ENCODE measurements at places on chromosomes 7 and 10. TPM values are rescaled to one million over a fixed set of nuclear protein-coding genes. Genes with fewer than 3 reads are reported as not detected.

Gene FOXI2
- not detected for total RNA-seq

Gene PAPOLB
- total RNA-seq = 0.15 TPM

Gene DHX32
- total RNA-seq = 18.1 TPM

Gene FZD8
- total RNA-seq = 3.0 TPM

DNA sequence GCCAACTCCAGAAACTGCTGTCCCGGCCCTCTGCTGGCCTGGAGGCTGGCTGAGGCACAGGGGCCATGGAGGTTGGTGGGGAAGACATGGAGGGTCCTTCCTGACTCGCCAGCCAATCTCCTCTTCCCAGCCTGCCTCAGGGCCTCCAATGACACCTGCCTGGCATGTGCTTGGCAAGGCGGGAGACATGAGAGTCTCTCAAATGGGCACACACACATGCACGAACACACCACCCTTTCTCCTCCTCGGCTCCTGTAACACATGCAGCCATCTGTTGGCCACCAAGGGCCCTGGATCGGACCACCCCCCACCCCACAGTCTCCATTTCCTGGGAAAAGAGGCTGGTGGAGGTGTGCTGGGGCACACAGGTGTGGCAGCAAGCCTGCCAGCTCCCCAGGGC is 56.4 kb downstream of the YKT6 start:
- no peak for DNase-seq

- no peak for DNase-seq
Observed at GRCh38 chr10:91024541-91024940, 103.7 kb upstream of the ANKRD1 start.

- no peak for DNase-seq
Observed at GRCh38 chr7:149293338-149293737, 31.3 kb downstream of the ZNF783 start.

DNA sequence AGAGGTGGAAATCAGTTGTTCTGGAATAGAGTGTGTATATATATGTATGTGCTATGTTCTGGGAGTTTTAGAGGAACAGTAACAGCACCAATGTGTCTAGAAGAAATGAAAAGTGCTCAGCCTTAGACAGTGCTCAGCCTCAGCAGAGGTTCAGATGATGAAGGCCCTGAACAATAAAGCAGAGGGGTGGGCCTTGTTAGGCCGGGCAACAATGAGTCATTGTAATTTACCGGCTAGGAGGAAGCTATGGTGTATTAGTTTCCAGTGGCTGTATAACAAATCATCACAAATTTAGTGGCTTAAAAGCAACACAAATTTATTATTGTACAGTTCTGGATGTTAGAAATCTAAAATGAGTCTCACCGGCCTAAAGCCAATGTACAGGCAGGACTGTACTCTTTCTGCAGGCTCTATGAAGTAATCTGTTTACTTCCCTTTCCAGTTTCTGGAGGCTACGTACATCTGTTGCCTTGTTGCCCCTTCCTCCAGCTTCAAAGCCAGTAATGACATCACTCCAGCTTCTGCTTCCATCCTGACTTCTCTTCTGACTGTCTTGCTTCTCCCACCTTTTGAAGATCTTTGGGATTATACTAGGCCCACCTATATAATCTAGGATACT is 84.6 kb downstream of the CH25H start:
- DNase-seq = no peak

DNA sequence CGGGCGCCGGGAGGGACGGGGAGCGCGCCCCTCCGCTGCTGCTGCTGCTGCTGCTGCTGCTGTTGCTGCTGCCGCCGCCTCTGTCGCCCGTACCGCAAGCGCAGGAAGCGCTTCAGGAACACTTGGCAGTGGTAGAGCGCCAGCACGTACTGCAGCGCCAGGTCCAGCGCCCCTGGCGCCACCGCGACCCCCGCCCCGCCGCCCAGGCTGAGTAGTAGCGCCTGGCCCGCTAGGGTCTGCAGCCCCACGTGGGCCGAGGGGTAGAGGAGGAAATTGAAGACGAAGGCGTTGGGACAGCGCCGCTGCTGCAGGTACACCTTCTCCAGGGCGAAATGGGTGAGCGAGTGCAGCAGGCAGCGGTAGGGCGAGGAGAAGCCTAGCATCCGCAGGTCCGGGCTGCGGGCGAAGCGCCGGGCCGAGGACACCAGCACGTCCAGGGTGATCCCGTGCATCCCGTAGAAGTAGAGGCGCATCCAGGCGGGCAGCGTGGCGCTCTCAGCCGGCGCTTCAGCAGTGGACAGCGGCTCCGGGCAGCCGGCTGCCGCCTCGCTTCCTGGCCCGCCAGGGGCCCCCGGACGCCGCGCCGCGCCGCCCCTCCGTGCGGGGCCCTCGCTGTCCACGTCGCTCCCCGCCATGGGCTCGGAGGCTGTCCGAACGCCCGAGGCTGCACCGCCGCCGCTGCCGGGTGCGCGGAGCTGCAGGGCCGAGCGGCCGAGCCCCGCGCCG is at the start of gene TMEM229A:
TMEM229A (minus strand) TSS at position 699 of the 726 bp plus-strand sequence; CDS start at position 635, 64 bp downstream.
- peak; percentile 53 for DNase-seq

DNA sequence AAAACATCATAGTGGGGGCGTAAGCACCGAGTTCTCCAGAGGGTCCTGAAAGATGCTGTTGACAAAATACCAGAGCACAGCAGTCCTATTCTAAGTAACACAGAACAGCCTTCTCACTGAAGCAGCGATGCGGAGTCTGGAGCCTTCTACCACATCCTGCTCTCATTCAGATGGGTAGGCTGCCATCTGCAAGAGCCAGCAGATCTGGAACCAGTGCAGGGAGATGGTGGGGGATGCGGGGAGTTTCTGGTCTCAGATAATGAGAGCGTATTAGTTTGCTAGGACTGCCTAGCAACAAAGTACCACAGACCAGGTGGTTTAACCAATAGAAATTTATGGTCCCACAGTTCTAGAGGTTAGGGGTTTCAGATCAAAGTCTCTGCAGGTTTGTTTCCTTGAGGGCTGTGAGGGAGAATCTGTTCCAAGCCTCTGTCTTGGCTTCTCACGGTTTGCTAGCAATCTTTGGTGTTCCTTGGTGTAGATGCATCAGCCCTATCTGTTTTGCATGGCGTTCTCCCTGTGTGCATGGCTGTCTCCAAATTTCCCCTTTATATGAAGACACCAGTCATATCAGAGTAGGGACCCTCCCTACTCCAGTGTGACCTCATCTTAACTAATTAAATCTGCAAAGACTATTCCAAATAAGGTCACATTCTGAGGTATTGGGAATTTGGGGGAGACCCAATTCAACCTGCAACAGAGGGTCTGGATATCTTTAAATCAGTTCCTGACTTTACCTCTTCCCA is 52.0 kb upstream of the STEAP1B start:
- DNase-seq = no peak

DNA sequence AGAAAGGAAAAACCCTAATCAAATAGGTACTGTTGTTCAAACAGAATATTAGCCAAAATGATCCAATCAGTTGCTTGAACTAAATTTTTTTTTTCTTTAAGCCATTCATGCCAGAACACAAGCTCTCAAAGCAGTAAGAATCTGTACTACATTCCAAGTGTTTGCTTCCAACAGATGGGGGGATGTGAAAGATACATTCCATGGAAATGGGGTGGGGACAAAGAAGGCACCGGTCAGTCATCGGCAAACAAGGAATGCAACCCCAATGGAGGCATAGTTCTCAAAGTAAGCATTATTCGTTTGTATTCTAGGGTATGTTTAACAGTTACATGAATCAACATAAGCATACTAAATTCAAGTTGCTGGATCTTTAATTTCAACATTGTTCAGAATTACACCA is 32.5 kb downstream of the C10orf143 start:
- no peak for DNase-seq

GRCh38 chr7:93475811-93476210 is 98.7 kb downstream of the CALCR start:
- no peak for DNase-seq

Measured in breast epithelium (tissue), 4 donors.